ENCODE measurements at places on chromosomes 11 and 22.
A peak's percentile ranks its signal among the peaks of the same experiment; 100 is the strongest.

DNA sequence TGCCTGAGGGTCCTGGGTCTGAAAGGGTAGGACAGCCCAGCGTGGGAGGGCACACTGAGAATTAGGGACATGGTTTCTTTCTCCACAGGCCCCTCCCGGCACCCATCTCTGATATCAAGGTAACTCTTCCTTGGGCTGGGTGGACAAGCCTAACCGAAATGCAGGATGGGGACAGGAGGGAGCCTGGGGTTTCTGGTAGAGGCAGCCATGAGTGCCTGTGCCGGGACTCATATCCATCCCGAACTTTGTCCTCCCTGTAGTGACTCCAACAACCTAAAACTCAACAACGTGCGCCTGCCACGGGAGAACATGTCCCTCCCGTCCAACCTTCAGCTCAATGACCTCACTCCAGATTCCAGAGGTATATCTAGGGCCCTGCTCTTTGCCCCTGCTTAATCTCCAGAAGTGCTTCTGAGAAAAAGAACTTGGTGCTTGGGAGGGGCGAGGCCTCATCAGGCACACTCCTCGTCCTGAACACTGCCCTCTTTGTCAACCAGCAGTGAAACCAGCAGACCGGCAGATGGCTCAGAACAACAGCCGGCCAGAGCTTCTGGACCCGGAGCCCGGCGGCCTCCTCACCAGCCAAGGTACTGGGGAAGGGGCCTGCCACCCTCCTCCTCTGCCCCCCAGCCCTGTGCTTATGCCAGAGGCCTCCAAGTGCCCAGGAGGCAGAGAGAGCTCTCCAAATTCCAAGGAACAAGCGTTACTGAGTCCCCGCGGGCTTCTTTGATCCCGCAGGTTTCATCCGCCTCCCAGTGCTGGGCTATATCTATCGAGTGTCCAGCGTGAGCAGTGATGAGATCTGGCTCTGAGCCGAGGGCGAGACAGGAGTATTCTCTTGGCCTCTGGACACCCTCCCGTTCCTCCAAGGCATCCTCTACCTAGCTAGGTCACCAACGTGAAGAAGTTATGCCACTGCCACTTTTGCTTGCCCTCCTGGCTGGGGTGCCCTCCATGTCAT lies 3.1 kb downstream of the TMEM25 start:
- no peak for DNase-seq

- no peak for DNase-seq
Observed at GRCh38 chr22:24871611-24872205, 65.7 kb downstream of the SGSM1 start.

- DNase-seq, result no peak
Observed at GRCh38 chr11:120013325-120014250, 124.3 kb downstream of the TRIM29 start.

DNA sequence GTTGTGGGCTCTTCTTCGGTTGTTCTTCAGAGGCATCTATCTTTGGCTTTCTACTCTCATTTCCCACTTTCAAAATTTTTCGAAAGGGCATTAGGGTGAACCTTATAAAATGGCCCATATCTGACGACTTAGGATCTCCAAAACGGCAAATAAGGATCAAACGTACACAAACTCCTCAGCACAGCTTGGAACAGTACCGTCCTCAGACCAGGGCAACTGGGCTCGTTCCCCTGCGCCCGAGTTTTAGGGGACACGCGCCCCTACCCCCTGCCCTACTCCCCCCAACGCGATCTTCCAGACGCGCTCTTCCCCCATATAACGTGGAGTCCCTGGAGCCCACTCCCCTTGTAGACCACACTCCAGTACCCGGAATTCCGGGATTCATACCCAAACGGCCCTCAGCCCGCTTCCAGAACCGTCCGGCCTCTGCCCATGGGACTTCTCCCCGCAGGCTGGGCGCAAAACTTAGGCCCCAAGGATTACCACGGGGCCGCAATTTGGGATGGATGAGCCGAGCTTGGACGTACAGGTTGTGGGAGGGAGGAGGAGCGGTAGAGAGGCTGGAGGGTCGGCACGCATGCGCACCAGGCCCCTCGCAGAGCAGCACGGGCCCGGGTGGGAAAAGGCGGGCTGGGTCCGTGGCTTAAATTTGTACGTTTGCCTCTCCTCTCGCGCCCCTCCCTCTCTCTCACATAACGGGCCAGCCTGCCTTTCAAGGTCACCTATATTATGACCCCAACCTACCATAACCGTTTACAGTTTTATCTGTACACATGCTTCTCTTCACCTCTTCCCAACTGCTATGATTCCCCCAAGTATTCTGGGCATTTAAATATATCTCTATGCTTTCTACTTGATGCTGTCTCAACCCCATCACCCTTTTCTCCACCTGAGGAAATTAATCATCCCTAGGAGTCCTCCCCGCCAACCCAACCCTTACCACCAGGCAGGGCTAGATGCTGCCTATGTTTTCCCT lies 3.4 kb downstream of the CCDC89 start:
- DNase-seq, result peak; percentile 36

DNA sequence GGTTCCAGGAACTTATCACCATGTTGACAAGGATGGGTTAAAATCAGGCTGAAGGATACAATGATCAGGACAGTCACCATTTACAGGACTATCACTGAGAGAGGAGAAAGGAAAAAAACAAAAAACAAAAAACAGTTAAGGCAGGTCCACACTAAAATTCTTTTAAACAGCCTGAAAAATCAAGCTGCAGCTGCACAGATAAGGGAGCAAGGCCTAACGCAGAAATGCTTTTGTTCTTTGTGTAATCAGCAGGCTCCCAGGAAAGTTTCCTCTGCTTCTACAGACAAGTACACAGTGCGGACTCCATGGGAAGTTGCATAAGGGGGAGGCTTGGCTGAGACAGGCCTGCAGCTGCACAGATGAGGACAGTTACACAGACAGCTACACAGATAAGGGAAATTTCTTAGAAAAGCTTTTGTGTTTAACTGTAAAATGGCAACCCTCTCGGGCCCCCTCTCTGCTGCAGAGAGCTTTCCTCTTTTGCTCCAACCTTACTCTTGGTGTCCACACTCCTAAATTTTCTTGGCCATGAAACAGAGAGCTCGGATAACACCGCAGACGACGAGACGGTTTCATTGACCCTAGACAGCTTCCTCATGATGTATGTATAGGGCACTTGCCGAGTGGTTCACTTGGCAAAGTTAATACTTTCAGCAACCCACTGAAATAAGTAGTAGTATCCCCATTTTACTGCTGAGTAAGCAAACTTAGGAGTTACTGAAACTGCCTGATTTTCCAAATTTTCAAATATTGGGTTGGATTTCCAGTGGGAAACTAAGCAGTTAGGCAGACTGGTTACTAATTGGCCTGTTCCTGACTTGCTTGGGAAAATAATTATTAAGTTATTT lies 45.5 kb downstream of the PIWIL3 start:
- DNase-seq, result no peak

GRCh38 chr11:67548555-67549110 lies 25.4 kb upstream of the CABP2 start:
- DNase-seq, result no peak

DNA sequence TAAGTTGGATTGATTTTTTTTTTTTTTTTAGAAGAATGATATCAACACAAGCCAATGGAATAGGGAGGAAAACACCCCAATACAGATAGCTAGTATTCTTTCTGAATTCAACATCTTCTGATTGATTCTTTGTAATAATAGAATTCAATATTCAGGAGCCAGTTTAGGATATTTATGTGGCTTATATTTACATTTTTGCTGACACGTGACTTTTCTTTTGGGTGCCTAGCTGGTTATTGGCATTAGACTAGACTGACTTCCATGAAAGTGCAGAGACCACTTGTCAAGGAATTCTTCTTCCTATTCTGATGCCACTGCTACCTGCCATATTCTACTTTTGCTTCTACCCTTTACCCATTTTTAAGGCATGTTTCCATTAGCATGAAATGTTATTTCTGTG lies 16.4 kb downstream of the TRIM44 start:
- no peak for DNase-seq

DNA sequence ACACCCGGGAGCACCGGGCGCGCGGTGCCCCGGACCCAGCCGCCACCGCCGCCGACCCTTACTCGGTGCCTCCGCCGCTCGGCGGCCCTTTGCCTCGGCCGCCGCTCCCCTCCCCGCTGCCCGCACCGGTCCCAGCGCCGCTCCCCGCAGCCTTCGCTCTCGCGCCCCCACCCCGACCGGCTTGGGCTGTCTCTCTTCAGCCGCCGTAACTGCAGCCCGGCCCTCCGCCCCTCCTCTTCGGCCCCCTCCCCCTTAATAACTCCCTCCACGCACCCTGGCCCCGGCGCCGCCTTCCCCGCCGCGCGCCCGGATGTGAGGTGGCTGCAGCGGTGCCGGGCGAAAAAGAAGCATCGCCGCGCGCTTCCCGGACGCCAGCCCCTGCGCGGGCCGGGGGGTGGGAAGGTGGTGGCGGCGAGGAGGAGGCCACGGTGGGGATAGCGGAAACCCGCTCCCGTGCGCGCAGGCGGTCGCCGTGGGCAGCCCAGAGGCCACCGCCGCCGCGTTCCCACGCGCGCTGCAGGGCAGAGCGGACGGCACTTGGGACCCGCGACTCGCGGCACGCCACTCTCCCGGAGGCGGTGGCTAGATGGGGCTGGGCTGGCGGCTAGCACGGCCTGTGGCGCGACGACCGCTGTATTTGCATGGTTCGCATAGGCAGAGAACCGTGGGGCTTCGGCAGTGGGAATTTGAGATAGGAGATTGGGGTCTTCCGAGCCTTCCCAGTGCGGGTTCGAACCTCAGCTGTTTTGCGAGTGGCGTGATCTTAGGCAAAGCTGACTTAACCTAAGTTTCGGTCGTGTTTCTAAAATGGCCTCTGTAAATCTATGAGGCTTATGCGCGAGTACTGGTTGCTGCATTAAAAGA lies at the start of gene EIF4ENIF1:
Gene EIF4ENIF1 (minus strand): TSS at position 211 of the 864 bp plus-strand sequence. CDS start 1,124 bp downstream, outside the sequence.
- DNase-seq, result peak; percentile 62

DNA sequence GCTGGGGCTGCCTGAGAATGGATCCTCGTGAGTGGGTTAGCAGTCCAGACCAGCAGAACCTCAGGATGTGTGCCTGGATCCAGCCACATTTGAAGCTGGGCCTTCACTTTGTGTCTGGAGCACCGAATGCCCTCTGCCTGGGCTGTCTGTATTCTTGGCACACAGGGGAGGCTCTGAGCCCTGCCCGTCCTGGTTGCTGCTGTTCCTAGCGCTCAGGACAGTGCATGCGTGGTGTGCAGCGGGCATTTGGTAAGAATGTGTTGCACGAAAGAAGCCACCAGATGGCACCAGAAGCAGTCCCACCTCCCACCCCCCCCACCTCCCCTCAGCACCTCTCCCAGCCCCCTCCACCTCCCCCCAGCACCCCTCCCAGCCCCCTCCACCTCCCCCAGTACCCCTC lies 4.1 kb upstream of the MAPK11 start:
- DNase-seq, result no peak

DNA sequence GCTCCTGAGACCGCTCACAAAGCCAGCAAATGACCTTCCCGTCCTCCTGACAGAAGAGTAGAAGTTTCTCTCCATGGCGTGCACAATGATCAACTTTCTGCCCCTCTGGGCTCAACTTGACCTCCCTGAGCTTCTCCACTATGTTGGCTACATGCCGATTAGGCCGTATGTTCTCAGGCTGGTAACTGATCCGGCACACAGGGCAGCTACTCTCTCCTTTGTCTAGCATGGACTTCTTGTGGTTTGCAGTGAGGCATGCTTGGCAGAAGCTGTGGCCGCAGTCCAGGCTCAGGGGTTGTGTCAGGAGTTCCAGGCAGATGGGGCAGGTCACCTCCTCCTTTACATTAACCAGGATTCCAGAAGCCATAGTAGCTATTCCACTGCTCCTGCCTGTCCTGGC lies 5.1 kb downstream of the TRIM5 start:
- no peak for DNase-seq

DNA sequence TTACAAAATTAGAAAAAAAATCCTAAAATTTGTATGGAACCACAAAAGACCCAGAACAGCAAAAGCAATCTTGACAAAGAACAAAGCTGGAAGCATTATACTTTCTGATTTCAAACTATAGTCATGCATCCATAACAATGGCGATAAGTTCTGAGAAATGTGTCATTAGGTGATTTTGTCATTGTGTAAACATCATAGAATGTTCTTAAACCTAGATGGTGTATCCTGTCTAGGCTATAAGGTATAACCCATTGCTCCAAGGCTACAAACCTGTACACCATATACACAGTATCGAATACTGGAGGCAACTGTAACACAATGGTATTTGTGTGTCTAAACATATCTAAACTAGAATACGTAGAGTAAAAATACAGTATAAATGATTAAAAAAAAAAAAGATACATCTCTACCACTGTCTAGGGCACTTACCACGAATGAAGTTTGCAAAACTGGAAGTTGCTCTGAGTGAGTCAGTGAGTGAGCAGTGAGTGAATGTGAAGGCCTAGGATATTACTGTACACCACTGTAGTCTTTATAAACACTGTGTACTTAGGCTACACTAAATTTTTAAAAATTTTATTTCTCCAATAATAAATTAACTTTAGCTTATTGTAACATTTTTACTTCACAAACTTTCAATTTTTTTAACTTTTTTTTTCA lies 18.1 kb upstream of the SC5D start:
- no peak for DNase-seq

- no peak for DNase-seq
Observed at GRCh38 chr22:50206599-50206998, 5.8 kb downstream of the SELENOO start.

- no peak for DNase-seq
Observed at GRCh38 chr22:50691521-50691920, 18.9 kb downstream of the SHANK3 start.

DNA sequence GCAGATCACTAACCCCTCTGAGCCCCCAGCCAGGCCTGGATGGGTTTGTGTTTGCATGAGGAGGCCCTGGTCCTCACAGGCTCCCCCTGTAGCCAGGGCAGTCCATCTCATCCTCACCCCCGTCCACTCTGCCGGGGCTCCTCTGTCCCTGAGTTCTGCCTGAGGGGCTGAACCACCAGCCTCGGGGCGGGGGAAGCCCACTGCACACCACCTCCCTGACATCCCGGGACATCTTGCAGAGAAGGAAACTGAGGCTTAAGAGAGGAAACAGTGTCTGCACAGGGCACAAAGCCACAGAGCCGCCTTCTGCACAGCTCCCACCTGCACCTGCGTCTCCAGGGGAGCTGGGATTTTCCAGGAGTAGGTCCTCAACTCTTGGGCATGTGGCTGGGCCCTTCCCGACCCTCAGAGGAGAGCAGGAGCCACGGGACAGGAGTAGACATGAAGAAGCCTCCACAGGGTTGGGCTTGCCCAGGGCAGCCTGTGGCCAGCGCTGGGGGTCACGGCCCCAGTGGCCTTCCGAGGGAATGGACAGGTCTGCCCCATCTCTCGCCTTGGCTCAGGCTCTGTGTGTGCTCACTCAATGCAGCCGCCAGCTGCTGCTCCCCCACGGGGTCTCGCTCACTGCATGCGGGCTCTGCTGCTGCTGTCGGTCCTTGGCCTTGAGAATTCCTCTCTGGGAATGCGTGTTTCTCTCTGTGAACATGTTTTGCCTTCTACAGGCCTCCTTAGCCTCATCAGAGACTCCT lies 45.4 kb upstream of the CCDC188 start:
- no peak for DNase-seq

GRCh38 chr22:42938976-42939375 lies 76.0 kb downstream of the PACSIN2 start:
- DNase-seq, result no peak

DNA sequence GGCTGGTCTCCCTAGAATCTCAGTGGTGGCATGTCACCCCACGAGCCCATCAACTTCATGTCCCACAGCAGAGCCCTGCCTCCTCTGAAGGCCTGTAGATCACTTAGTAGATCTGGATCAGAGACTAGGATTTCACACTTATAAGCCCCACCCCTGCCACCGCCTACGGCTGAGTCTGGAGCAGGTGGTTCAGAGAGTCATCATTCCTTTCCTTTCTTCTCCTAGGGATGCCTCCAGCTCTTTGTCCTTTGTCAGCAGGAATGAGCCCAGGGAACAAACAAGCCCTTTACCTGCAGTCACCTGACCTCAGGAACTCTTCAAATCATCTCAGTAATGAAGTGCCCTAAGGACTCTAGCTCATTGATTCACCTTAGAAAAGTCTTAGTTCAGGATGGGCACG lies 37.8 kb downstream of the SCGB1A1 start:
- DNase-seq, result no peak
